ENCODE measurements at places on chromosomes 1 and 21.

DNA sequence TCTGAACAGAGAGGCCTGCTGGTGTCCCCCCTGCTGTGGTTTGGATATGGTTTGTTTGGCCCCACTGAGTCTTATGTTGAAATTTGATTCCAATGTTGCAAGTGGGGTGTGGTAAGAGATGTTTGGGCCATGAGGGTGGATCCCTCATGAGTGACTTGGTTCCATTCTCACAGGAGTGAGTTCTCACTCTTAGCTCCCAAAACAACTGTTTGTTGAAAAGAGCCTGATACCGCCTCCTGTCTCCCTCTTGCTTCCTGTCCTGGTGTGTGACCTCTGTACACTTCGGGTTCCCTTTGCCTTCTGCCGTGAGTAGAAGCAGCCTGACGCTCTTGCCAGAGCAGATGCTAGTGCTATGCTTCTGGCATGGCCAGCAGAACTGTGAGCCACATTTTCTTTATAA lies 60.5 kb downstream of the C21orf91 start:
- no peak for DNase-seq

DNA sequence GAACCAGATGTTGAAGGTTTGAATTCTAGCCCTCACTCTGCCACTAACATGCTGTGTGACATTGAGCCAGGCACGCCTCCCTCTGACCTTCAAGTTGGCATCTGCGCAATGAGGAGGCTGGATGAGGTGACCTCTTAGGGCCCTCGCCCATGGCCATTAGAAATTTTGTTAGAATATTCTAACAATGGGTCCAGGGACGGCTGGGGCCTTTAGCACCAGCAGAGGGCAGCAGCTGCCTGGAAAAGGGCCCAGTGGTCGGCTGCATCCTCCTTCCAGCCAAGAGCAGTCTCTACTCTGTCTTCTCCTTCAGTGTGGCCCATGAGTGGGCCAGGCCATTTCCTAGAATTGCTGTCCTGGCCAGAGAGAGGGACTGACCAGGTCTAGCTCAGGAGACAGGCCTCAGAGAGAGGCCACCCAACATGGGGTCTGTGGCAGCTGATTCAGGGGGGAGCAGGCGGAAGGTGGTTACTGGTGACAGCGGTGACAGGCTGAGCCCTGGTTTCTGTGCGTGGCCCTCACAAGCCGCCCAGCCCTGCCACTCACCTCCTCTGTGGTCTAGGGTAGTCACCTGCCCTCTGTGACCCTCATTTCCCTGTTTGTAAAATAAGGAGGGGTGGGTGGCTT lies 101.3 kb upstream of the ACTL8 start:
- DNase-seq = peak; percentile 34

- no peak for DNase-seq
Measured at GRCh38 chr1:47872886-47873285, 124.3 kb downstream of the TRABD2B start.

DNA sequence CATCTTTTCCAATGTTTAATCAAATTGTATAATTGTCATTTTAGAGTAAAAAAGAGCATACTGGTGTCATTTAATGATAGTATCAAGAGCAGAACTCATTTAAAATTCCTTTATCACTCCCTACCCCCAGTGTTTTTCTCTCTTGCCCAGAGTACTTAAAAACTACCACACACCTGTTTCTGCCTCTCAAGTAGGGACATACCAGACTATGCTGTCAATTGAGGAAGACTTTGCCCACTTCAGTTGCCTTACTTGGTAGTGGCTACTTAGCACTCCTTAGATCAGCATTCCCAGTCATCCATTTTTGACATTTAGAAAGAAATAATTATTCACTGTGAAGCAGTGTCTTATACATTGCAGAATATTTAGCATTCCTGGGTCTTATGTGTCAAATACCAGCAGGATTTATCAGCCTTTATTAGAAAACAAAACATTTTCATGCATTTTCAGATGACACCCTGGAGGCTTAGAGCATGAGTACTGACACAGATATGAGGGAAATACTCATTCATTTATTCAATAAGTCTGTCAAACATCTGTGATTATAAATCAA lies 127.5 kb upstream of the RGS1 start:
- DNase-seq = no peak

GRCh38 chr21:16585896-16586295 lies 856.1 kb downstream of the USP25 start:
- no peak for DNase-seq

GRCh38 chr1:179036844-179037465 lies 11.3 kb downstream of the FAM20B start:
- no peak for DNase-seq

DNA sequence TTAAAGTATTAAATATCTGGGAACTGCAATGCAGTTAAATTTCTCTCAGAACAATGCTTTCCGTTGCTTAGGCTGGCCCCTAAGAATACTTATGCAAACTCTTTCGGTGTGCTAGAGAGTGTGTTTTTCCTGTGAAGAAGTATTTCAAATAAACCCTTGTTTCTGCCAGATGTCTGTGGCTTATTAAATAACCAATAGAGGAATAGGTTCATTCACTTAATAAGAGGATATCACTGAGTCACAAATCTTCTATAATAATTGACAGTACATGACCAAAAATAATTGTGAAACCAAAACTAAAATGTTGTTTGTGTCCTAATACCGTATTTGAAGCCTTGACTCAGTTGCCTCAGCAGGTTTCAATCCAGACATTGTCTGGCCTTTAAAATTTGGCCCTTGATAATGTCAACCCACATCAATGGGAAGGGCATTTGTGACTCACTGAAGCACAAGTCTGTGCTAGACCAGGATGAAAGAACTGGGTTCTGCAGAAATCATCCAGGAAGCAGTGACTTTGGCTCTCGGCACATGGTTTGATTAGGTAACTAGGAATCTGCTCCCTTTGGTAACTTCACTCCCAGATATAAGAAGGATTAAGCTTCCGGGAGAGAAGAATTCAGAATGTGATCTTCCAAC lies 104.2 kb upstream of the BARHL2 start:
- no peak for DNase-seq

- no peak for DNase-seq
Measured at GRCh38 chr1:196136396-196136795, 471.8 kb downstream of the KCNT2 start.

GRCh38 chr21:45364468-45365185 lies 40.3 kb upstream of the COL18A1 start:
- DNase-seq = no peak

GRCh38 chr1:209609791-209610630 lies 26.5 kb downstream of the CAMK1G start:
- DNase-seq = no peak

DNA sequence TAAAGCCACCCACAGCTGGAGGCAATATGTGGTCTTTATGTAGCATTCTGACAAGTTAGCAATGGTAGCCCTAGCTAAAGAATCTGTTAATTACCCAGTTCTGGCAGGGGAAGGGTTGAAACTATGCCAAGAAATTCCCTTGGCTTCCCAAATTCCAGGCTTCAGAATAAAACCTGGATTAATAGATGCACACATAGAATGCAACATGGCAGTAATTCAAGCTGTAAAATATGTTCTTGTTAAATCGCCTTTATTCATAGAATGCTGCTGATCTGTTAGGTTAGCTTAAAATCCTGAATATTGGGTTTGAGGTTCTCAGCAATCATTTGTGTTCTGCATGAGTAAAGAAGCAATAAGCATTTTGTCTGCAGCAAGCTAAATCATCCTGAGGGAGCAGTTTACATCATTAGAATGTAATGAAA lies 80.1 kb downstream of the ZNF326 start:
- no peak for DNase-seq

DNA sequence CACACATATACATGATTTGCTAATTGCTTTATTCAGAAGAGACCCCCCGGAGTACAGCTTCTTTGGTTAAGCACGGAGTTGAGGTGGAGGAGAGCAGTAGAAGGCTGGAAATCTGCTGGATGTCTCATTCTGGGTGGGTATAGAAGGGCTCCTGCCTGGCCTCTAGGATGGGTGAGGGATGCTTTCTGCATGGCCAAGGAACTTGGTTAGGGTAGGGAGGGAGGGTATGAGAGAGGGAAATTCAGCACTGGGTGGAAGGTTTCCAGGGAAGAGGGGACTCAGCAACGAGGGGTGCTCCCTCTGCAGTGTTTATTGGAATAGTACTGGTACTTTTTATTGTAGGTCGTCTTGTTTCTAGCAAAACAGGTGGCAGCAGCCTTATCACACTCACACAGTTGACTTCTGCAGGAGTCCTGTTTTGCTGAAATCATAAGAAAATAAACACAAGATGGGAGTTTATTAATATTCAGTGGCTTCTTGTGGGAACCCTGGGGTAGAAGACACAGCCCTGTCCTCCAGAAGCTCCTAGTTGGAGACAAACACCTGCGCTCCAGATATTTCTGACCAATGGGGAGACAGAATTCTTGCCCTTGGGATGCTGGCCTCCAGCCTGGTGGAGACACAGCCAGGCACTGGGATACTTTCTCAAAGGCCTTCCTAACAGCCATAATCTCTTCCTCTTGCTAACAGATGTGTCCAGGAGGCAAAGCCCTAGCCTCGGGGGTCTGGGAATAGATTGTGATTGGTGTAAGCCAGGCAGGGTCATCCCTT lies 3.8 kb downstream of the PLA2G2A start:
- no peak for DNase-seq

DNA sequence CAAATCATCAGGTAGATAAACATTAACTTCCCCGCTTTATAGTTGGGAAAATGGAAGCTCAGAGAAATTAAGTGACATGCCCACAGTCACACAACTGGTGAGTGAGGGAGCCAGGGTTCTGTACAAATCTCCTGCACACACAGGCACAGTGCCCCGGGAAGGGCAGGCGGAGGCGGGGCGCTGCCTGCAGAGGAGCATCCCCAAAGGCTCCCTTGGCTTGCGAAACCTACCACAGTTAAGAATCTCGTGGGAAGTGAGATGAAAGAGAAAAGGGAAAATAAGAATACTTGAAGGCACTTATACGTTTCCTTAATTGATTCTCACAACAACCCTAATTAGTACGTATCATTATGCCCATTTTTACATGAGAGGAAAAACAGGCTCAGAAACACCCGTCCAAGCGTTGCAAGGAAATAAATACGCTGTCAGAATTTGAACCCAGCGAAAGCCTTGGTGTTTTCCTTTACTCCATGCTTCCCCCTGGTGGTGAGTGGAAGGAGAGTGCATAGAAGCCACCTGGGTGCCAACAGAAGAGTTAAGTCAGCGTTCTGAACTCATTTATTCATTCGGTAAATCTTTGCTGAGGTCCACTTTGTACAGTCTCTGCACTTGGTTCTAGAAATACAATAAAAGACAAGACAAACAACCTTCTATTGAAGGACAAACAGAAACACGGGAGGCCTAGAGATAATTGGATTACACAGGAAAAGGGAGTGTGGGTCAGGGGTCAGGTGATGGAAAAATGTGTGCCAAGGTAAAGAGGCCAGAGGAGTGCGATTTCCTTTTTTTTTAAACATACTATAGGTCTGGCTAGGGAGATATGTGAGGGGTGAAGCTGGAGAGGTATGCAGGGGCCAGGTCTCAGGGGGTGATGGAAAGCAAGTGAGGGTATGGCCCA lies 28.4 kb downstream of the ACP6 start:
- no peak for DNase-seq

DNA sequence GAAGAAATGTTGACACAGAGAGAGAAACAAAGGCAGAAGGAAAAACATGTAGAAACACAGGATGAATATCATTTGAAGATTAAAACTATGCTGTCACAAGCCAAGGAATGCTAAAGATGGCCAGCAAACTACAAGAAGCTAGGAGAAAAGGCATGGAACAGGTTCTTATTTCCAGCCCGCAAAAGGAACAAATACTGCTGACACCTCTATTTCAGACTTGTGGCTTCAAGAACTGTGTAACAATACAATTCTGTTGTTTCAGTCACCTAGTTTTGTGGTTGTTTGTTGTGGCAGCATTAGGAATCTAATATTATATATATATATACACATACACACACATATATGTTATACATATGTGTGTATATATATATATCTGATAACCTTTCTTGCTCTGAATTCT lies 1543.9 kb downstream of the KCNT2 start:
- DNase-seq = no peak

GRCh38 chr1:117754061-117754969 lies 148.5 kb downstream of the TENT5C start:
- DNase-seq = peak; percentile 4

DNA sequence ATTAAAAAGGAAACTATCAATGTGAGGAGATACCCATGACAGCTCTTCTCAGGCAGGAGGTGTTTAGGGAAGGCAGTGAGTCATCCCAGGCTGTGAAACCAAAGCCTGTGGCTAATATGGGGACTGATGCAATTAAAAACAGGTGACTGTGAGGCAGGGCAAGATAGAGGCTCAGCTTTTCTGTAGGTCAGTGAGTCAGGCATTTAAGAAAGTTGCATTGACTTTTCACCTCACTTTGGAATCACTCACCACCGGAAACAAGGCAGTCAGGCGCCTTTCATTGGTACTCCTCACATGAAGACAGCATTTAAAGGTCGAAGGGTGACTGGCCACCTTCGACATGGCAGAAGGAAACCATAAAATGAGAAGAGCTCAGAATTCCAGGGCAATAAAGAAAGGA lies 54.5 kb downstream of the PAPPA2 start:
- DNase-seq = no peak

GRCh38 chr21:20330652-20331051 lies 667.6 kb upstream of the NCAM2 start:
- no peak for DNase-seq

DNA sequence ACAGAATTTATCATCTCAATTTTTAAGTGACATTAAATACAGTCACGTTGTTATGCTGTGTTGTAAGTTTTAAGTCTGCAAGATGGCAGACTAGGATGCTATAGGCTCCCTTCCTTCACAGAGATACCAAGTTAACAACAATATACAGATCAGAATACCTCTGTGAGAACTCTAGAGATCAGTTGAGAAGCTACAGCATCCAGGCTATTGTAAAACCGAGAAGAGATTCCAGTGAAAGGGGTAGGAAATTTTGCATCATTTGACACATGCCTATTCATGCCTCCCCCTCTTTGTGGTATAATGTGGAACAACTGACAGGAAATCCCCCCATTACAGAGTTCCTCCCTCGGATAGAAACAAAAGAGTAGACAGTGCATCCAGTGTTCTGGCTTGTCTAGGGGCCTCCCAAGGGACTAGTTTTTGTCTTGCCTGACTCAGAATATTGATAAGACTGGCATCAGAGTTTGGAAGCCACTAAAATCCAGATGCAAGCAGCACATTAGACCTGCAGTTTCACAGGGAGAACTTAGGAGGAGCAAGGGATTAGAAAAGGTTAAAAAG lies 80.6 kb downstream of the LBR start:
- no peak for DNase-seq

All from nucleus accumbens (tissue), 56 donors.